Sigmoid colon (tissue), 7 donors: ENCODE measurements at places on chromosomes 4 and X. TPM values are rescaled to one million over a fixed set of nuclear protein-coding genes. Genes with fewer than 3 reads are reported as not detected.

GRCh38 chrX:86237482-86237881 lies 89.2 kb downstream of the DACH2 start:
- H3K4me1 ChIP-seq = no peaks in the 10 kb centered on the region
- H3K27me3 ChIP-seq = no peaks in the 10 kb centered on the region
- H3K27ac ChIP-seq = no peak overlapping the region

GRCh38 chr4:101306225-101306624 lies 41.1 kb downstream of the PPP3CA start:
- H3K27me3 ChIP-seq = no peaks in the 10 kb centered on the region
- no peak for DNase-seq
- H3K36me3 ChIP-seq = no peaks in the 10 kb centered on the region
- no peaks in the 10 kb centered on the region for H3K4me1 ChIP-seq
- no peak overlapping the region for H3K27ac ChIP-seq

- no peaks in the 10 kb centered on the region for H3K36me3 ChIP-seq
- H3K4me1 ChIP-seq = peaks cover 4% of the 10 kb centered on the region
- DNase-seq = no peak
- no peaks in the 10 kb centered on the region for H3K27me3 ChIP-seq
These were observed 63.7 kb downstream of the RBPJ start for GRCh38 chr4:26384380-26385057.

- no peaks in the 10 kb centered on the region for H3K27me3 ChIP-seq
- DNase-seq = no peak
- no peaks in the 10 kb centered on the region for H3K36me3 ChIP-seq
- no peak overlapping the region for H3K4me3 ChIP-seq
- no peaks in the 10 kb centered on the region for H3K4me1 ChIP-seq
- no peak overlapping the region for H3K27ac ChIP-seq
These were observed 14.0 kb upstream of the GLOD5 start for GRCh38 chrX:48747415-48748016.

DNA sequence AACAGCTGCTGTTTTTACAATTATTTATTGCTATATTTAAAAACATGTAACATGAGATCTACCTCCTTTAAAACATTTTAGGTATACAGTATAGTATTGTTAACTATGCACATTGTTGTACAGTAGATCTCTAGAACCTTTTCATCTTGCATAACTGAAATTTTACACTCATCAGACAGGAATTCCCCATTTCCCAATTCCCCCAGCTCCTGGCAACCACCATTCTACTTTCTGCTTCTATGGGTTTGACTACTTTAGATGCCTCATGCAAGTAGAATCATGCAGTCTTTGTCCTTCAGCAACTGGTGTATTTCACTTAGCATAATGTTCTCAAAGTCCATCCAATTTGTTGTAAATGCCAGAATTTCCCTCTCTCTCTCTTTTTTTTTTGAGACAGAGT lies 9.7 kb upstream of the LSM6 start:
- H3K36me3 ChIP-seq = no peaks in the 10 kb centered on the region
- DNase-seq = no peak
- no peak overlapping the region for H3K27ac ChIP-seq
- no peaks in the 10 kb centered on the region for H3K27me3 ChIP-seq
- no peaks in the 10 kb centered on the region for H3K4me1 ChIP-seq

The UGT2B10 gene
- 0.46 TPM for polyA plus RNA-seq

The RPA4 gene
- not detected for polyA plus RNA-seq
